ENCODE measurements at places on chromosomes 12 and 14. TPM values are rescaled to one million over a fixed set of nuclear protein-coding genes. Genes with fewer than 3 reads are reported as not detected.

DNA sequence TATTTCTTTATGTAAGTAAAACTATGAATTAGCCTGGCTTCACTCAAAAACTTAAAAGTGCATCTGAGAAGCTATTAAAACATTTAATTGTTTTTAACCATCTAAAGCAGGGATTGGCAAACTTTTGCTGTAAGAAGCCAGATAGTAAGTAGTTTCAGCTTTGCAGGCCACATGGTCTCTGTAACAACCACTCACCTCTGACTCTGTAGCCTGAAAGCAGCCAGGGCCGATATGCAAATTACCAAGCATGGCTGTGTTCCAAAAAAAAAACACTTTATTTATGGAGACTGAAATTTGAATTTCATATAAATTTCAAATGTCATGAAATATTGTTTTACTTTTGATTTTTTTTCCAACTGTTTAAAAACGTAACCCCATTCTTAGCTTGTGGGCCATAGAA, 95.3 kb downstream of the CIT start:
- no peak for DNase-seq

DNA sequence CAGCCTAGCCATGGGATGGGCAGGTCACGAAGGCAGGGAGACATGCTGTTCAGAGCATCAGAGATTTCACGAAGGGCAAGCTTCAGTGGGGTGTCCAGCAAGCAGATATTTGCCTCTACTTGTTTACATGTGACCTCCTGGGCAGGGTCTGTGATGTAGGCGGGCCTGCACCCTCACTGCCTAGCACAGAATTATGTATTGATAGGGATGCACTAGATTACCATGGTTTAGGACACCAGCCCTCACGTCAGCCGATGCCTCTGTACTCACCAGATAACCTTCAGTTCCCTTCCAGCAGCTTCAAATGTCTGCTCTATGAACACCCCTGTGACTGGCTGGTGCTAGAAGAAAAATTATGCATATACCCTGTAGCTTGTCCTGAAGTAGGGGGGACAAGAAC, 5.1 kb upstream of the EIF5 start:
- no peak for DNase-seq

DNA sequence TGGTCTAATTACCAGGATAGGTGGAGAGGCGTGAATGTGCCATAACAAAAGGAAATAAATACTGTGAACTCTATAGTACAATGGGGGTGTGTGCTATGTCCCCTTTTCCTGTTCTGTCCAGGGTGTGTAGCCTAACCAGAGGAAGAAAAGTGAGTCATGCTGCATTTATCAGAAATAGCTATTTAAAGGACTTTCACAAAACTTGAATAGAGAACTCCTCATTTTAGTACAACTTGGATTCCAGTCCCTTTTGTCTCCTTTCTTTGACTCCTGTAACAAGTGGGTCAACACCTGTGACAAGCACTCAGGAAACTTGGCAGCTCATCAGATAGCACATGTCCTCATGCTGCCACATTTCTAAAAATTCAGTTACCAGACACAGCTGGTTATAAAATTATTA, 123.4 kb downstream of the CCDC91 start:
- no peak for DNase-seq

The ADCY6 gene
- 13.4 TPM for total RNA-seq

The ST8SIA1 gene
- 0.19 TPM for total RNA-seq

All from psoas muscle (tissue), 8 donors.